ENCODE measurements at places on chromosomes 4 and X.

- no peaks in the 10 kb centered on the region for H3K36me3 ChIP-seq
- H3K4me3 ChIP-seq, result no peak overlapping the region
- H3K27ac ChIP-seq, result no peak overlapping the region
- no peak for DNase-seq
- no peaks in the 10 kb centered on the region for H3K4me1 ChIP-seq
Measured at GRCh38 chr4:179624768-179625181, 2182.5 kb upstream of the AGA start.

DNA sequence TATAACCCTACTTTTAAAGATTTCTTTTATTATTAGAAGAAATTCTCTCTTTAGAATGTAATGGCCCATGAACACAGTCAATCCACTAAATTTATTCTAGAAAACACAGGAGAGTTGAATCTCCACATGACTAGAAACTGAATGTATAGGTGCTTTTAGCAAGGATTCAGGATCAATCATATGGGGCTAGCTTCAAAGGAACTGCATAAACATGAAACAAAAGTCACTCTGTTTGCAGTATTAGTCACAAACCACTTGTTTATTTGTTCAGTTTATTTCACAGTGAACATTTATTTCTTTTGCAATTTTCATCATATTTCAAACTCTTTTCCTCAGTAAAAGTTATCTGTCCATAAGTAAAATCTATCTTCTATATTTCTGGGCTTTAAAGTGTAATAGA, 1604.6 kb downstream of the PCDH18 start:
- no peaks in the 10 kb centered on the region for H3K27me3 ChIP-seq
- H3K27ac ChIP-seq, result no peak overlapping the region
- no peak overlapping the region for H3K4me3 ChIP-seq
- no peaks in the 10 kb centered on the region for H3K36me3 ChIP-seq

- peaks cover 62% of the 10 kb centered on the region for H3K27me3 ChIP-seq
- DNase-seq, result no peak
- H3K27ac ChIP-seq, result no peak overlapping the region
- H3K36me3 ChIP-seq, result no peaks in the 10 kb centered on the region
- H3K4me3 ChIP-seq, result no peak overlapping the region
Measured at GRCh38 chr4:153787061-153787560, 1.8 kb downstream of the SFRP2 start.

- H3K27me3 ChIP-seq, result no peaks in the 10 kb centered on the region
- no peaks in the 10 kb centered on the region for H3K36me3 ChIP-seq
- no peaks in the 10 kb centered on the region for H3K4me1 ChIP-seq
- no peak overlapping the region for H3K27ac ChIP-seq
- no peak overlapping the region for H3K4me3 ChIP-seq
Measured at GRCh38 chrX:74009041-74009440, 294.9 kb upstream of the ZCCHC13 start.

GRCh38 chr4:139267301-139267700, 12.7 kb downstream of the MGARP start:
- no peaks in the 10 kb centered on the region for H3K27me3 ChIP-seq
- H3K4me3 ChIP-seq, result no peak overlapping the region
- peaks cover 12% of the 10 kb centered on the region for H3K4me1 ChIP-seq

GRCh38 chrX:17465201-17465600, 90.2 kb downstream of the NHS start:
- no peak overlapping the region for H3K27ac ChIP-seq
- DNase-seq, result no peak
- H3K4me3 ChIP-seq, result no peak overlapping the region
- no peaks in the 10 kb centered on the region for H3K36me3 ChIP-seq
- no peaks in the 10 kb centered on the region for H3K27me3 ChIP-seq
- no peaks in the 10 kb centered on the region for H3K4me1 ChIP-seq

DNA sequence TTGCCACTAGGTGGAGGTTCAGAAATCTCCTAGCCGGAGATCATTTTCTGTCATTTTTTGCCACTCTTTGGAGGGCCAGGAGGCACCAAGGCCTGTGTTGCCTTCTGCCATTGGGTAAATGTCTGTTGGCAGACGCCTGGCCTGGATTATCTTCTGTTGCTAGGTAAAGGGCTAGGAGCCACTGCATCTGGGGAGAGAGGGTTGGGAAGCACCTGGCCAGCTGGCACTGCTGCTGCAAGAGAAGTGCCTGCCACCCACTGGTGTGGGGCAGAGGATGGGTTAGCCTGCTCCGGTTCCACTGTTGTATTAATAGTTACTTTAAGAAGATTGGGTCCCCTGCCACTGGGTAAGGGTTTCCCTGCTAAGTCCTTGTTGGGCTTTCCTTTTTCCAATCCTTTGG, 58.1 kb downstream of the AWAT2 start:
- H3K4me1 ChIP-seq, result no peaks in the 10 kb centered on the region
- no peak for DNase-seq
- no peaks in the 10 kb centered on the region for H3K27me3 ChIP-seq
- H3K36me3 ChIP-seq, result no peaks in the 10 kb centered on the region
- no peak overlapping the region for H3K4me3 ChIP-seq

Data from gastrocnemius medialis (tissue), 4 donors.